ENCODE measurements at places on chromosomes 7 and 10. TPM values are rescaled to one million over a fixed set of nuclear protein-coding genes. Genes with fewer than 3 reads are reported as not detected.

DNA sequence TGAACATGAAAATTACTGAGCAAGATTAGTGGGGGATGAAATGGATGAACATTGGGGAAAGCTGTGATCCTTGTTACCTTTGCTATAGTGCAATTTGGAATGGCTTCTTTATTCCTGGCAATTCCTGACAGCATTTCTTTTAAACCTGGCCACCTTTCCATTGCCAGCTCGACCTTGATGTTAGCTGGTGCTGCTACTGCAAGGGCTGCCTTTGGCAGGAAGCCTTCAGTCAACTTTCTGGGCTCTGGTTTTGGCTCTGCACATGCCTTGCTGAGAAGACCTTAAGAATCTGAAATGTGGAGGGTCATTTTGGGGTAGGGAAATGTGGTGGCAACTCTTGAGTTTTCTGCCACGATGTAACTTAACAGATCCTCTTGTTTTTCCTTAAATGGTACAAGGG is 64.7 kb downstream of the KAT6B start:
- DNase-seq, result no peak

- DNase-seq, result no peak
Observed at GRCh38 chr7:24778543-24779282, 21.4 kb upstream of the GSDME start.

DNA sequence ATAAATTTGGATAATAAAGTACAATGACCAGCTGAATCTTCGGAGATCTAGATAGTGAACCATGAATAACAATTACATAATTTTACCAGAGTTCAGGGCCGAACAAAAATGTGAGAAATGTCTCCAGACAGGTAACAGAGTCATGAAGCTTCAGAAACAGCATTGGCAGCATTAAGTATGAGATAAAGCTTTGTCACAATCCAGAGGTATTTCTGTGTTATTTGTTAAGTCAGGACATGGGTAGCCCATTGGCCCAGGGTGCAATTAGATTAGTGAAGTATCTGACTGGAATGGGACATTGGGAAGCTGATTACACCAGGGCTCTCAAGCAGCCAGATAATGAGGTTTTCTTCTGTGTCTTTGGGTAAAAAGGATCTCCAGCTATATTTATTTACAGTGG is 184.2 kb upstream of the PPP1R3A start:
- no peak for DNase-seq

The ARHGAP22 gene
- polyA plus RNA-seq, result 7.9 TPM

The DTX2 gene
- polyA plus RNA-seq, result 10.2 TPM

- no peak for DNase-seq
Observed at GRCh38 chr7:136947347-136947746, 78.9 kb downstream of the CHRM2 start.

- no peak for DNase-seq
Observed at GRCh38 chr7:45599851-45600706, 25.9 kb downstream of the ADCY1 start.

The SPRN gene
- polyA plus RNA-seq, result 0.28 TPM

- no peak for DNase-seq
Observed at GRCh38 chr7:43242628-43243255, 130.3 kb downstream of the HECW1 start.

The GNA12 gene
- polyA plus RNA-seq, result 34.8 TPM

Measured in naive B cell (primary cell).